ENCODE measurements at places on chromosomes 3 and 15. TPM values are rescaled to one million over a fixed set of nuclear protein-coding genes. Genes with fewer than 3 reads are reported as not detected.

Gene PXK
- total RNA-seq, result 146 TPM

DNA sequence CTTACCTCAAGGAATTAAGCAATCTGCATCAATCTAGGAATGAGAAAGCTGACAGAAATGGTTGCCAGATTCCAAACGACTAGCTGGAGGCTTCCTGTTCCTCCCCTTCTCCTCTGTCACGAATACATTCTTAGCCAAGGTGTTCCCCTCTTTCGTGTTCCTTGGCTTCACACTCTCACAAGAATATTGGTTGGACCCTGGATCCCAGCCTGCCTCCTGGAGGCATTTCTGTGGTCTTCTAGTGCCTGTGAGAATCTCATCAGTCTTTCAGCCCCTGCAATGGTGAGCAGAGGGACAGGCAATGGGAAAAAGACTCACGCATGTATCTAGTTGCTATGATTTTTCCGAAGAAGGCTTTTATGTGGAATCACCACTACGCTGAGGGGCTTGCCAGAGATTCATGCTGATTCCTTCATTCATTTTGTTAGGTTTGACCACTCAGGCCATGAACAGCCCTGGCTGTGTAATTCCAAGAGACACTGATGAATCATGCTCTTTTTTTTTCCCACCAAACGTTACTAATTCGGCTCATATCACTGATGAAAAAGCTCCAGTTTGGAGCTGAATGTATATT is 1.6 kb upstream of the P3H2 start:
- DNase-seq, result no peak

Gene CKMT1A
- total RNA-seq, result 6.1 TPM

GRCh38 chr3:175585898-175586297 is 726.8 kb downstream of the NAALADL2 start:
- no peak for DNase-seq

DNA sequence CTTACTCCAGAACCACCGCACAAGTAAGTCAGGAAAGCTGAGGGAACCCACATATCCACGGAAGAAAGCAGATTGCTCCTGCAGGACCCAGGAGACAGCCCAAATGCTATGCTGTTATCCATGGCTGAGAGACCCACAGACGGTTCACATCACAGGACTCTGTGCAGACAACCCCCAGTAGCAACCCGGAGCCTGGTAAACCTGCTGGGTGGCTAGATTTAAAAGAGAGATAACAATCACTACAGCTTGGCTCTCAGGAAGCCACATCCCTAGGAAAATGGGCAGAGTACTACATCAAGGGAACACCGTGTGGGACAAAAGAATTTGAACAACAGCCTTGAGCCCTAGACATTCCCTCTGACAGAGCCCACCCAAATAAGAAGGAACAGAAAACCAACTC is 13.8 kb upstream of the TRIM42 start:
- DNase-seq, result no peak

GRCh38 chr3:191774485-191774884 is 313.5 kb downstream of the PYDC2 start:
- no peak for DNase-seq

DNA sequence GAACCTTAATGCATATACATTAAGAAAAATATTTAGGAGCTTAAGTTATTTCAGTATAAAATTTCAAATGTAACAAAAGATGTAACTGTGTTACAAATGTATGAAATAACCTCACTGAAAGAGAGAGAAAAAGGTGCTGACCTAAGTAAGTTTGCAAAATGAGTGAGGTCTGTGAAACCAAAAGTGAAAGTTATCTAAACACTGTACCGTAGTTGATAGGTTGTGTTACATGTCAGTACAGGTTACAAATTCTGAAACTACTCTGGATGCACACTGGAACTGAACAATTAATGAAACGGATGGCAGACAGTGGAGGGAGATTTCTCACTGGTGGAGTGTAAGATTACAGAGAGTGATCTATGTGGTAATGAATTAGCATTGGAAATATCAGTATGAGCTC is 420.7 kb downstream of the ZNF385D start:
- DNase-seq, result no peak

DNA sequence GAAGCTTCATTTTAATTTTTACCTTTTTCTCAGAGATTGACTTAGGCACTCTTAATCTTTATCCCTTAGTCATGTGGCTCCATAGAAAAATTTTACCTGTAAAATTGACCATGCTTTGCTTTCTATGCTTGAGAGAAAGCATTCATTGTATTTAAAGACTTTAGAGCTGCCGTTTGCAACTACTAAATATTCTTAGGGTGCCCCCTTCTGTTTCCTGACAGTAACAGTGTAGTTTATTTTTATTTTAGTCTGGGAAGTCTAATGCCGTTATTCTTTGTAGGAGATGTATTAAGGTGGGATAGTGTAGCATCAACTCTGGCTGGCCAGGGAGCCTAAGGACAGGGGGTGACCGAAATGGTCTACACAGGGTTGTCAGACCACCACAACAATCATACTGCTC is 84.5 kb upstream of the SYNPR start:
- DNase-seq, result peak; percentile 61

Gene CYP19A1
- not detected for total RNA-seq

DNA sequence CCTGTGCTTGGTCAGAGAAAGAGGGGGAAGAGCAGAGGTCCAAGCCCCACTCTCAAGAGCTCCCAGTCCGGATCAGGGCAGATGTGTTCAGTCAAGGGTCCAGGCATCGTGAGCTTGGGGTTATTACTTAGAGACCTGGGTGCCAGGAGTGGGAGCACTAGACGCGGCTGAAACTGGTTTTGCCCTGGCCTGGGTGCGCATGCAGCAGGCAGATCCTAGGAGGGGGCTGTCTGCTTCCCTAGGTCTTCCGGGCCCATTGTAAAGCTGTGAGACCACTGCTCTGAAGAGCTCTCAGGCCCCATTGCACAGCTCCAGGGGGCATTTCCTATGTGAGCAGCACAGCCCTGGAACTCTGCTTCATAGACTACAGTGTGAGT is 204.9 kb upstream of the LINGO1 start:
- no peak for DNase-seq

Gene ISLR
- not detected for total RNA-seq

Gene ALDH1A3
- not detected for total RNA-seq

DNA sequence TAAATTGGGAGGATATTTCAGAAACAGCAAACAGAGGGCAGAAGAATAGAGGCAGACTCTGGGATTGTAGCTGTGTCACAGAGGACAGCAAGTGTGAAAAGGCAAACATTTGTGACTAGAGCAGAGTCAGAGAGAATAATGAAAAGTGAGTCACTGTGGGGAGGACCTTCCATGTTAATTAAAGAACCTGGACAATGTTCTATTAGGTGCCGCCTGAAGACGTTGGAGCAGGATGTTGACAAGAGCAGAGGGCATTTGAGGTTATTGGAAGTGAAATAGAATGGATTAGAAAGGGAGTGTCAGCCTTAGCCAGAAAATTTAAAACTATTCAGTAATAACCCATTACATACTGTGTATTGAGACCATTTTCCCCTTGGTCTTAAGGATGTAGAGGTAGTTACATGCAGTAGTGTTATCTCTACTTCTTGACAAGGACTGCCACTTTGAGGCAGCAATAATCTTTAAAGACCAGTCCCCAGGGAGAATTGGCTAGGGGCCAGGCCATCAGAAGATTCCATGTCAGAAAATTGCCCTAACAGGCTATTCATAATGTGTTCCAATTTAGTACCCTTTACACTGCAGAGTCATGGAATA is 5.8 kb downstream of the ACKR2 start:
- DNase-seq, result no peak

Gene FSIP1
- 0.65 TPM for total RNA-seq

- no peak for DNase-seq
These were observed 420.2 kb downstream of the TBC1D5 start for GRCh38 chr3:17322106-17322793.

DNA sequence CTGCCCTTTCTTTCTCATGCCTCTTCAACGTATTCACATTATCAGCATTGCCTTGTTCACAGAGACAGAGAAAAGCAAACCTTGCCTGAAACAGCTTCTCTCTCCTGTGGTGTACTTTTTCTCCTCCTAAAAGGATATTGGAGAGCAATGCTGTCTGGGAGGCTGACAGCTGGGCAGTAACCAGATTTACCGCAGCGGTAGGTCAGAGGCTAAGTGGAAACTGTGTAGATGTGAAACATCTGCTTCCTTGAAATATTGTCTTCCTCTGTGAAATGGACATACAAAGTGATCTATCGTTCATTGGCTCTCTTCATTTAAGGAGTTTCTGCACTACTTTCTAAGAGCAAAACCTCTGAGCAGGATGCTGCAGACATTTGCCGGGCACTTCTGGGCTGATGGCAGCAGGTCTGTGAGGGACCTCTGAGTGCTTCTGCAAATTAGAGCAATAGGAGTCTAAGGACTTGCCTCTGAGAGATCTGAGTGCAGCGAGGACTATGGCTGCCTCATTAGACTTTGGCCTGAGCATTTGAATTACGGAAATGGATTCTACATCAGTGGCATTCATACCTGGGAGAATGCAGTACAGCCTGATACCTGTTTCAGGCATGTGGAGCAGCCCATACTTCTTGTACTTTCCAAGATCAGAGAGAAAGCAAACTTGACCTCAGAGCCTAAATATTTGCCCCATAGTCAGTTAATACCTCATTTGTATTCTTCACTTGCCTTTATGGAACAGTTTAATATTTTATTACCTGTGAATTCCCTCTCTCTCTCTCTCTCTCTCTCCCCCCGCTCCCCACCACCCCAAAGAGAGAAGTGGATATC is 260.5 kb upstream of the TPRG1 start:
- no peak for DNase-seq

Gene SAMMSON
- total RNA-seq, result not detected

- no peak for DNase-seq
These were observed 27.1 kb upstream of the LAMP3 start for GRCh38 chr3:183189641-183190040.

Gene GOLGA6D
- total RNA-seq, result not detected

Gene BAHD1
- total RNA-seq, result 22.3 TPM

GRCh38 chr3:60081381-60082095 is 1031.7 kb upstream of the CFAP20DC start:
- DNase-seq, result peak; percentile 78

DNA sequence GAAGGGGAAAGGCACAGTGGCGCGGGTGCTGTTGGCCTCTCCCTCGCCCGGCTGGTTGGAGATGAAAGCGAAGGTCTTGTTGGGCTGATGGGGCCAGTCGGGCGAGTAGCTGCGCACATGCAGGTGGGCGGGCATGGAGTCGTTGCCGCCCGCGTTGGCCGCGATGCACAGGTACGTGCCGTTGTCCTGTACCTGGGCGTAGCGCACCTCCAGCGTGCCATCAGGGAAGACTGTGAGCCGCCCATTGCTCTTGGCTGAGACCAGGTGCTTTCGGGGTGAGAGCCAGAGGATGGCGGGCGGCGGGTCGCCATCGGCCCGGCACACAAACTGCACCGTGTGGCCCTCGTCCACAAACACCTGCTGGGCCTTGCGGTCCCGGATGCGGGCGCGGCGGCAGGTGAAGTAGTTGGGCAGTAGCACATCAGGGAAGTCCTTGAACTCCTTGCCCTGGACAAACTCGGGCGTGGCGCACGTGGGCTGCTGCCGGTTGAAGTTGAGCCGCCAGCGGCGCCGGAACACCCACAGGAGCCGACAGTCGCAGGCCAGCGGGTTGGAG is 18.4 kb downstream of the LINGO1 start:
- no peak for DNase-seq

Gene SNAP23
- 48.3 TPM for total RNA-seq

Gene CEP63
- total RNA-seq, result 49.0 TPM

Gene DCBLD2
- total RNA-seq, result 16.2 TPM

Gene RARRES1
- not detected for total RNA-seq

- DNase-seq, result no peak
These were observed 111.8 kb upstream of the PROK2 start for GRCh38 chr3:71896751-71897150.
